ENCODE measurements at places on chromosomes 12 and 14.
A peak's percentile ranks its signal among the peaks of the same experiment; 100 is the strongest.

DNA sequence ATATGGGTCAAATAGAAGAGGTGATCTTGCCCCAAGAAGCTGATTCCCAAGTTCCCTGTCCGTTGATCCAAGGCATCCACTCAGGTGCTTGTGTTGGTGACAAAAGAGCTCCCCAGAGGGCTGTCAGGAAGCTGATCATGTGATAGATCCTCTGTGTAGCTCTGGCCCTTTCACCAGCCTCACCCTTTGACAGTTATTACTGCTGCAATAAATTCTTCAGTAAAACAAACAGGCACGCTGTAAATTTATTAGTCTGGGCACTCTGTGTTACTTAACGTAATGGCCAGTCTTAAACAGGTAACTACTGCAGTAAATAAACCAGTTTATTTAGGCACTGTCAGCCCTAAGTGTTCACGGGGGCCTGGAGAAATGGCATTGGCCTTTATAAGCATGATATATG is 473.9 kb downstream of the BCL11B start:
- DNase-seq, result no peak

- DNase-seq, result no peak
Measured at GRCh38 chr12:69354172-69354555, 5.4 kb upstream of the YEATS4 start.

- no peak for DNase-seq
Measured at GRCh38 chr12:113909776-113910420, 56.2 kb downstream of the RBM19 start.

GRCh38 chr12:28872654-28873268 is 276.3 kb upstream of the FAR2 start:
- DNase-seq, result no peak

- DNase-seq, result no peak
Measured at GRCh38 chr14:96761066-96761465, 36.1 kb upstream of the VRK1 start.

DNA sequence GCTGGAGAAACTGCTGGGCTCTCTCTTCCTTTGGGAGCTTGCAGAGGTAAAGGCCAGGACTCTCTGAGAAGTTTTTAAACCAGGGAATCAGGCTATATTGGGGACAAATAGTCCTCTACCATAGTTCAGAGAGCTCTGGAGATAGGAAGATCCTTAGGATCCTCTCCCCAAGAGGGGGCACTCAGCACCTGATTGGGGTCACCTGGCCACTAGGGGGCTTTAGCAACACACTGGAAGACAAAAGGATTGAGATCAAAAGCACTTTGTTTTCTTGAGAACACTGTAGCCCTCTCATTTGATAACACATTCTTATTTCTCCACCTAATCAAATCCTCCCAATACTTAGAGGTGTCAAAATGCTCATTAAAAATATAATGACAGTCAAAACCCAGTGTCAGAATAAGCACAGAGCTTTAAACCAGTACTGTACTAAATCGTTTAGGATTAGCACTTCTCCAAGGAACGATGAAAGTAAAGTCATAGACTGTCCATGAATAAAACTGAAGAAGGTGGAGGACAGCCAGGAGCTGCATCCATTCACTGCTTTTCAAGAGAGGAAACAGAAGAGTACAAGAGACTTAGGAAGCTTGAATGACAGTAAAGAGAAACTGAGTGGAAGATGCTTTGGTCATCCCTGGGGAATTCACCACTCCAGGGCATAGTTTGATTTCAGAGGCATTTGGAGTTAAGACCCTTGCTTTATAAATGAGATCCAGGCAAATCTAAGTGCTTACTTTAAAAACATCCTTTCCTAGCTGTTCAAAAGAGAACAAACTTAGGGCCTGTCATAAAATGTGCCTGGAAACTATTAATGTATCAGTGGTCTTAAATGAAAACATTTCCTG is 26.5 kb downstream of the BMP4 start:
- no peak for DNase-seq

DNA sequence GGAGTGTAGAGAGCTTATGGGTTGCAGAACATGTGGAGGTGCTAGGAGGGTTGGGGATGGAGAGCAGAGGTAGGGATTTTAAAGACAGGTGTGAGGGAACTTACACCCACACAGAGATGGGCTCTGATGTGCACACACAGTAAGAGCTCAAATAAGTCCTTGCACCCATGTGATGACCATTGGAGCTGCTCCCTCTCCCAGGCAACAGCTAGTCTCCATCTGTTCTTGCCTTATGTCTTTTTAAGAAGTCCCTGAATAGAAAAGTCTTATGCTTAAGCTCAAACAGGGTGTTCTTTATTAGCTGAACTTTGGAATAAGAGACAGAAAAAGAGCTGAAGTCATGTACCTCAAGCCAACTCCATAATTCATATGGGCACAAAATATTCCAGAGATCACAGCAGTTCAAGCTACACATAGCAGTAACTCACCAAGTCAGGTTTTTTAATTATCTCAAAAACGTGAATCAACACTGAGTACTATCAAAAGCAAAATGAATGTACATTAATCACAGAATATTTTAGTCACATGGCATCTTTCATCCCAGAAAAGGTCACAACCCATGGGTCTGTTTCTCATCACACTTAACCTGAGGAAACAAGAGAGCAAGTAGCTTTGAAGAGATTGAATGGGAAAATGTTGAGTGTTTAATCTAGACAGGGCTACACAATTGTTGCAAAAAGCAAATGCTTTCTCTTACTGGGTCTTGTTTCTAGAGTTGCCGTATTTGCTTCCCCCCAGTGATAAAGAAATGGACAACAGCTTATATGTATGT is 1513.6 kb upstream of the SEL1L start:
- DNase-seq, result no peak

- DNase-seq, result no peak
Measured at GRCh38 chr14:65565948-65566347, 153.4 kb downstream of the FUT8 start.

DNA sequence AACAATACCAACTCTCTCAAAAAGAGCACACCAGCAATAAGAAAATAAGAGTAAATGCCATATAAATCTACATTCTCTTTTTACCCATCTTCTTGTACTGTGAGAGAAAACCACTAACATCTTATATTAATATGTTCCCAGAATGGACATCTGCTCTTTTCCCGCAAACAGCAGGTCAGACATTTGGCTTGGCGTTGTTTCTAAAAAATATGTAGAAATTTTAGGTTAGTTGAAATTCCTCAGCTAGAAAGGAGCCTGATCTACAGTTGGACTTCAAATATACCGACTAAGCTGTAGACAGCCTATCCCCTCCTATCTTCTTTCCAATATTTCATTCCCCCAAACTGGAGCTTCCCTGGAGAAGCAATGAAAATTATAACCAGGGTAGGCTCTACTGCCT is 88.7 kb downstream of the PPP2R5E start:
- DNase-seq, result no peak

- DNase-seq, result no peak
Measured at GRCh38 chr12:45421736-45422135, 205.8 kb downstream of the ANO6 start.

GRCh38 chr12:26715232-26715631 is 117.8 kb downstream of the ITPR2 start:
- DNase-seq, result no peak

DNA sequence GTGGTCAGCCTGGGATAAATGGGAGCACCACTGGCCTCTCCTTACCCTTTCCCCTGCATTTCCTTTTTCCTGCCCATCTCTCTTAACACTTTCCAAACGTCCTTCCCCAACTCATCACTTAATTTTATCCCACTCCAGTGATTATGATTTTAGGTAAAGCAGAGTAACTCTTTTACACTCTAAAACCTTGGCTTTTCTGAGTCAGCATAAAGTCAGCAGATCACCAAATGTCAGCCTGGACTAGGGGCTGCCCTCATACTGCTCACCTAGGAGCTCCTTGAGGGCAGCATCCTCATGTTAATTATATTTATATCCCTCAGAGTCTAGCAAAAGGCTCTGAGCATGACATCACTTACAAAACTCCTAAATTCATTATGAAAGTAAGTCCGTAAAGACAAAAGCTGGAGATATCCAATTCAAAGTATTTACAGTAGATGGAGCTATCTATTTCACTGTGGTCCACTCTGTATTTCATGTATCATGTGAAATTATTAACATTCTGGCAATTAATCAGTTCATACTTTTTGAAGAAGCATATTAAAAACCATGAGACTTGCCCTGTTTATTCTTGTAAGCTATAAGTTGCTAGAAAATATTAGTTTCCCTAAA is 17.0 kb upstream of the DICER1 start:
- no peak for DNase-seq

DNA sequence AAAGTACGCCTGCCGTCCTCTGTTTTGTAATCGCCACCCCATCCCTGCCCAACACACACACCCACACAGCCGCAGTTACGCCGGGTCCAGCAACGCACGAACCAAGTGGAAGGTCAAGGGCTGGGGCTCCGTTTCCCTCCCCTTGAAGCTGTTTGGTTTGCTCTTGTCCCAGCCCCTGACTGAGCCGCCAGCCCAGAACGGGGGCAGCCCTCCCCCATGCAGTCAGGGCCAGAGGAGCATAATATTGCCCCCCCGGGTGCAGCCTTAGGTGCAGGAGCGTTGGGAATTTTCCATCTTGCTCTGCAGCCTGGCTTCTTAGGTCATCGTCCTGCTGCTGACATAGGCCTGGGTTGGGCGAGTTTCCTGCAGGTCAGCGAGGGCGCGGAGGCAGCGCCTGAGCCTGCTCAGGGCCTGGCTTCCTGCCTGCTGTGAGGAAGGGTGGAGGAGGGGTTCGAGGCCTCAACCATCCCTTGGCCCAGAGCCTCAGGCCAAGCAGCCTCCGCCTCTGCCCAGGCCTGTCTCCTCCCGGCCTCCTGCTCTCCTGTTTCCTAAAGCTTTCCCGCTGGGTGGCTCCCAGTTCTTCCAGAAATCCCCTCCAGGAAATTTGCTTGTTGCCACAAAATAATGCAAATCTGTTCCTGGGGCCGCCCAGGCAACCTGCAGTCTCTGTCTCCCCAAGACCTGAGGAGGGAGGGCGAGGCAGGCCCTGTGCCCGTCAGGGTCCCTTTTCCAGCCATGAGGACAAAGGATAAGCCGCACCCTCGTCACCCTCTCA is 44.5 kb downstream of the PSMA6 start:
- no peak for DNase-seq

GRCh38 chr12:12837025-12837812 is 24.1 kb downstream of the DDX47 start:
- peak; percentile 27 for DNase-seq

DNA sequence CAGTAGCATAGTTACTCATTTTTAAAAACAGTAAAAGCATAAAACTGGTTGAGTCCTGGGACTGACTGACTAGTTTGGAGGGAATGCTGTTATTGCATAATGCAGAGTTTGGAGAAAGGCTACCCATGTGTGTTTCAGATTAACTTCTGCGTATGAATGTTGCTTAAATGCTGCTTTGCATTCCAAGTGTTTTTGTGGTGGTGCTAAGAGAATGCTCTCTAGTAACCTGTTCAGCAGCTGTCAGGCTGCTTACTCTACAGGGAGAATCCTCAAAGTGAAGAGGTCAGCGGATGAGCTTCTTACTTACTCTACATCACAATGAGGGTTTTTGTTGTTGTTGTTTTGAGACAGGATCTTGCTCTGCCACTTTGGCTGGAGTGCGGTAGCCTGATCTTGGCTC is 4.3 kb downstream of the DLST start:
- DNase-seq, result no peak

- DNase-seq, result peak; percentile 26
Measured at GRCh38 chr14:91113829-91114078, at the start of gene DGLUCY. Gene DGLUCY, plus strand, starts transcription at chr14:91114073. Its CDS starts 46,222 bp downstream, at chr14:91160295.

GRCh38 chr12:52006726-52007157 is at the start of gene TAMALIN:
Gene TAMALIN, plus strand, starts transcription at chr12:52006946. Its CDS starts 74 bp downstream, at chr12:52007020.
- DNase-seq, result peak; percentile 84

DNA sequence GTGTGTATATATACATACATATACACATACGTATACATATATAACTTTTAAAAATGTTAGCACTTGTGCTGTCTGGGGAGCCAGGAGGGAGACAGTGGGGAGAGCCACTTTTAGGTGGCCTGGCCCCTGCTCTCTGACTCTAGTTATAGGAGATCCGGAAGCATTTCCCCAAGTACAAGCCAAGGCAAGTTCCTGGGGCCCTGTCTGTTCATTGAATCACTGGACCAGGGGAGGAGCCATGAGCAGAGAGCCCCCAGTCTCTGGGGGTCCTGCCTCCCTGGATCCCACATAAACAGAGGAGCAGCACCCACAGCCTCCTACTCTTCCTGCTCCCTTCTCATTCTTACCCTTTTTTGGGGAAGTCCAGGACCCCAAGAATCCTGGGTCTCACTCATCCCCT is 45.4 kb upstream of the TMED10 start:
- DNase-seq, result no peak

DNA sequence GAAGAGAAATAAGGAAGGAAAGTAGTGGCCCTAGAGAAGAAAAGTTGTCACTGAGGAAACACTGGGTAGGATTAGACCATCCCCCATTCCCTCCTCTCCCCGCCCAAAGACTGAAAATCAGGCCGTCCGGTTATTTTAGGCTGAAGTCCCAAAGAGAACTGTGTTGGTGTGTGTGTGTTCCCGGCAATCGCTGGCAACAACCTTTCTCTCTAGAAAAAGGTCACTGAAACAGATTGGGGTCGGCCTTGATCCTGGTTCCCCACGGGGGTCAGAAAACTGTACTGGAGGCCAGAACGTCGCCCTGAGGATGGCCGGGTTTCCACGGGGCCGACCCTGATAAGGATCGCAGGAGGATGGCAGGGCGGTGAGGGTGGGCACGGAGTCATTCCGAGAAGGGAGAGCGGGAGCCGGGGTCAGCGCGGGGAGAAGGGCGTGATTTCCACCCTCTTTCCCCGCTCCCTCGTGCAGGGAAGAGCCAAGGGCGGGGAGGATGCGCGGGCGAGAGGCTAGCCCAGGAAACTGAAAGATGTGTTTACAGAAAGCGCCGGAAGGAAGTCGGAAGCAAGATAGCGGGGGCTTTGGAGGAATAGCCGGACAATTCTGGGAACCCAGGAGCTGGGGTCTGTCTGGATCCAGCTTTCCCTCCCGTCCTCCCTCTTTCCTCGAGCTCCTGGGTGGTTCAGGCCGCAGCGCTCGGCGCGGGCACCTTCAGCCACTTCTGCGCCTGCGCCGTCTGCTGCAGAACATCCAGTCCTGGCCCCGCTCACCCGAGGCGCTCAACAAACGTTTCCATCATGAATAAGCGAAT is 25.3 kb upstream of the SPTLC2 start:
- peak; percentile 54 for DNase-seq

GRCh38 chr12:119942386-119942785 is 46.6 kb upstream of the BICDL1 start:
- no peak for DNase-seq

DNA sequence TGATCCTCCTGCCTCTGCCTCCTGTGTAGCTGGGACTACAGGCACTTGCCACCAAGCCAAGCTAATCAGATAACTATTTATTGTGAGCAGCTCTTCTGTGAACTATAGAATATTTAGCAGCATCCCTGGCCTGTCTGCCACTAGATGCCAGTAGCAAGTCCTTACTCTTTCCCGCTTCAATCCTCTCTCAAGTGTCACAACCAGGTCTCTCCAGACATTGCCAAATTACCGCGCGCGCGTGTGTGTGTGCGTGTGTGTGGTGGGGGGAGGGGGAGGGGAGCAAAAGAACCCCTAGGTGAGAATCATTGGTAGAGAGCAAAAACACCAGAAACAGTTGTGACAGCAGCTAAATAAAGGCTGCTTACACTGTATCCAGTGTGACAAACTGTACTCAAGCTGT is 49.9 kb downstream of the PPP2R5E start:
- DNase-seq, result no peak

Data from CD4-positive, alpha-beta T cell (primary cell).